Natural killer cell treated with Interleukin-12 subunit alpha and Interleukin-12 subunit beta and Interleukin-15 and Interleukin-18, amount 100 ng/mL, for 72 hours (primary cell): ENCODE measurements at places on chromosomes 6 and 20. TPM values are rescaled to one million over a fixed set of nuclear protein-coding genes. Genes with fewer than 3 reads are reported as not detected.

DNA sequence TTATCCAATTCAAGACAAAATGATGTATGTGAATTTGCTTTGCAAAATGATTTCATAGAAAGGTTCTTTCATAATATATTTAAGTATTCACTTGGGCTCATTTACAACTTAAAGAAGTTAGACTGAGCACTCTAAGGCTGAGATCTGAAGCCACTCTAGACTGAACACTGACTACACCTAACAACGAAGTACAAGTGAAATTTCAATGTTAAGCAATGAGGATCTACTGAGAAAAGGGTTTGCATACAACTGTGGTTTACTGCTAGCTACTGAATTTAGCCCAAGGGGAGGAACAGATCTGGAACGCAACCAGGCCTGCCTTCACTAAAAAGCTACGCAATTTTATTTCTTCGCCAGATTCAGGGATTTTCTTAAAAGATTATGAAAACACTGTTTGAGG lies 106.4 kb downstream of the MBOAT1 start:
- H3K4me1 ChIP-seq = no peaks in the 10 kb centered on the region
- no peaks in the 10 kb centered on the region for H3K36me3 ChIP-seq
- H3K27me3 ChIP-seq = no peaks in the 10 kb centered on the region
- no peak overlapping the region for H3K27ac ChIP-seq

DNA sequence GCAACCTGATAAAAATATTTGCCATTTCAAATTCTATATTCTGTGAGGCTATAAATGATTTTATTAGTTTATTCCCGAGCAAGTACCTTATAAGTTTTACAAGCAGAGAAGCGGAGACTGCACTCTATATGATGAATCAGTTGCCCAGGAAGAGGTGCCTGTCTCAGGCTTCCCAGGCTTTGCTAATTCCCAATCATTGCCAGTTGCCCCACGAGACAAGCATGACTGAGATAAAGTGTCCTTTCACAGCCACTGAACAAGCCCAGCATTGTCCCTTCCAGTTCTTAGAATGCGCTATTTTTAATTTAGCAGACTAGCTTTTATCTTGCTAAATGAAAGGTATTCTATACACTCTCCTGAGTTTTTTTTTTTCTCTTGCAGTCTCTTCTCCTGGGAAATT lies 260.7 kb downstream of the ALDH8A1 start:
- peaks cover 23% of the 10 kb centered on the region for H3K27me3 ChIP-seq
- no peaks in the 10 kb centered on the region for H3K36me3 ChIP-seq
- no peak overlapping the region for H3K27ac ChIP-seq
- DNase-seq = no peak

The GNAS-AS1 gene
- 4.7 TPM for total RNA-seq

- H3K27me3 ChIP-seq = no peaks in the 10 kb centered on the region
- no peaks in the 10 kb centered on the region for H3K36me3 ChIP-seq
- no peak overlapping the region for H3K27ac ChIP-seq
- DNase-seq = no peak
- no peaks in the 10 kb centered on the region for H3K4me1 ChIP-seq
These were observed 135.6 kb downstream of the EYA4 start for GRCh38 chr6:133376743-133377142.

DNA sequence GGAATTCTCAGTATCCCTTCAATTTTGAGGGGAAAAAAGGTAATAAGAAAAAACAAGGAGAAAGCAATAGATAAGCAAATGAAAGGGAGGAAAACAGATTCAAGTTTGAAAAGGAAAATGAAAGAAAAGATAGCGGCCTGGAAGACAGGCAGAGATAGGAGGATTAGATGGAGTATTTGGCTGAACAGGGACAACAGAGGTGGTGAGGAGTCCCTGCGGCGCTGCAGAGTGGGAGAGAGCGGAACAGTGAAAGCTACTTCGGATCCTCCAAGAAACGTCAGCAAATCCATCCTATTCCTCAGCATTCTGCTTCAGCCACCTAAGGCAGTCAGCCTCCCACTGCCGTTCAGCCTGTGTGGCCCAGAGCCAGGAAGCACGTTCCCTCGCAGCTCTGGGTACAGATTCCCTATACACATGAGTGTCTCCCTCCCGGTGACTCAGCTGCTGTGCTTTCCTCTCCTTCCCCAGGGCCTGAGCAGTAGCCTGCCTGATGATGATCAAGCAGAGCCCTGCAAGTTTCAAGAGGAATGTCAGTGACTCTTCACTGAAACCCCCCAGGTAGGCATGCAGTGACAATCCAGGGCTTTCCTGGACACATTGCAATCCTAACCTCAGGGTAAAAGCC lies 43.4 kb upstream of the CDYL start:
- DNase-seq = no peak
- H3K36me3 ChIP-seq = no peaks in the 10 kb centered on the region
- peaks cover 7% of the 10 kb centered on the region for H3K4me1 ChIP-seq
- no peak overlapping the region for H3K4me3 ChIP-seq
- H3K27me3 ChIP-seq = peaks cover 13% of the 10 kb centered on the region
- H3K27ac ChIP-seq = no peak overlapping the region

GRCh38 chr6:26123947-26124780 lies 36.9 kb downstream of the HFE start:
- DNase-seq = peak; percentile 84
- no peaks in the 10 kb centered on the region for H3K27me3 ChIP-seq
- H3K4me3 ChIP-seq = peak overlapping the region; percentile 97
- peak overlapping the region; percentile 100 for H3K27ac ChIP-seq
- peaks cover 58% of the 10 kb centered on the region for H3K4me1 ChIP-seq
- H3K36me3 ChIP-seq = peaks cover 28% of the 10 kb centered on the region

- H3K36me3 ChIP-seq = peaks cover 6% of the 10 kb centered on the region
- peaks cover 15% of the 10 kb centered on the region for H3K27me3 ChIP-seq
- H3K4me3 ChIP-seq = no peak overlapping the region
- no peak for DNase-seq
- peaks cover 4% of the 10 kb centered on the region for H3K4me1 ChIP-seq
These were observed 2.7 kb upstream of the PLCB4 start for GRCh38 chr20:9066191-9066590.

DNA sequence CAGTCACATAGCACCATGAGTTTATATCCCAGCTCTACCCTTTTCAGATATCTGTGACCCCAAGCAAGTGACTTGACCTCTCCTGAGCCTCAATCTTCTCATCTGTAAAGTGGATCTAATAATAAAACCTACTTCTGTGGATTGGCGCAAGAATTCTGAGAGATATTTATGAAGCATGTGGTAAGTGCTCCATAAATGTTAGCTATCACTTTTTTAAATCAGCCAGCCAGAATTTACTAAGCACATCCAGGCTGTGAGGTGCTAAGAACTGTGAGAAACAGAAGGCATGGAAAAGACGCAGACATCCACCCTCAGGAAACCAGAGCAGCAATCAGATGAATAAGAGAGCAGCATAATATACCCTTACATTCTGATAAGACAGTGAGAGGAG lies 862 bp downstream of the C20orf96 start:
- no peaks in the 10 kb centered on the region for H3K36me3 ChIP-seq
- H3K27me3 ChIP-seq = no peaks in the 10 kb centered on the region
- H3K4me3 ChIP-seq = no peak overlapping the region
- no peak for DNase-seq
- no peak overlapping the region for H3K27ac ChIP-seq
- H3K4me1 ChIP-seq = peaks cover 9% of the 10 kb centered on the region

DNA sequence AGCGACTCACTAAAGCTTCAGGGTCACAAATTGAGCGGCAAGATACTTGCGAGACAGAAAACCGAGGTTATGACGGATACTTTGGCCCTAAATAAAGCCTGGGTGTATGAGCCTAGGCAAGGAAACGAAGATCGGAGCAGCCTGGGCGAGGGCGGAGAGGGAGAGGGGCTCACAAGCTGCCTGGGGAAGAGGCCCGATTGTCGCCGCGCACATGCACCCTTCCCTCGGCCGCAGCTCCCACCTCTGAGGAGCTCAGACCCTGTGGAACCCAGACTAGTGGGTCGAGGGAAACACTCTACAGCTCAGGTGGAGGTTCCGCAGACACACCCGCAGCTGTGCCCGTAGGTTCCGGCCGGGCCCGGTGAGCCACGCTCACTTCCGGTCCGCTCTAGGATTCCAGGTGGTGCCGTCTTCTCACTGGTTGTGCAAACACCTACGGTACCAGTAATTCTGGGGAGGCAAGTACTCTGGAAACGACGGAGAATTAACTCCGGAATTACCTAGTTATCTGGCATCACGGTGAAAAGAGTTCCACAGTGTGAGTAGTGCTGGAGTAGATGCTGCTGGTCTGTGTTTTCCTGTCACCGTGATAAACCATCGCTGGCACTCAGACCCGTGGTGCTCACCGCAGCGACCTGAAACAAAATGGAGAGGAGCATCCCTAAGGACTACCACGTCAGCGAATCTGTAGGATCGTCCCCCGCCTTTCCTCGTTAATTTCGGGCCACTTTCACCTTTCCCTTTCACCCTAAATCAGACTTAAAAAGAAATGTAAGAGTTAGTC lies 61.5 kb downstream of the GPX5 start:
- peaks cover 28% of the 10 kb centered on the region for H3K36me3 ChIP-seq
- DNase-seq = no peak
- no peak overlapping the region for H3K27ac ChIP-seq
- peaks cover 85% of the 10 kb centered on the region for H3K27me3 ChIP-seq

- H3K36me3 ChIP-seq = no peaks in the 10 kb centered on the region
- DNase-seq = no peak
- peaks cover 22% of the 10 kb centered on the region for H3K27me3 ChIP-seq
- H3K27ac ChIP-seq = no peak overlapping the region
- peaks cover 2% of the 10 kb centered on the region for H3K4me1 ChIP-seq
These were observed 4.1 kb upstream of the TFAP2C start for GRCh38 chr20:56624786-56625681.

DNA sequence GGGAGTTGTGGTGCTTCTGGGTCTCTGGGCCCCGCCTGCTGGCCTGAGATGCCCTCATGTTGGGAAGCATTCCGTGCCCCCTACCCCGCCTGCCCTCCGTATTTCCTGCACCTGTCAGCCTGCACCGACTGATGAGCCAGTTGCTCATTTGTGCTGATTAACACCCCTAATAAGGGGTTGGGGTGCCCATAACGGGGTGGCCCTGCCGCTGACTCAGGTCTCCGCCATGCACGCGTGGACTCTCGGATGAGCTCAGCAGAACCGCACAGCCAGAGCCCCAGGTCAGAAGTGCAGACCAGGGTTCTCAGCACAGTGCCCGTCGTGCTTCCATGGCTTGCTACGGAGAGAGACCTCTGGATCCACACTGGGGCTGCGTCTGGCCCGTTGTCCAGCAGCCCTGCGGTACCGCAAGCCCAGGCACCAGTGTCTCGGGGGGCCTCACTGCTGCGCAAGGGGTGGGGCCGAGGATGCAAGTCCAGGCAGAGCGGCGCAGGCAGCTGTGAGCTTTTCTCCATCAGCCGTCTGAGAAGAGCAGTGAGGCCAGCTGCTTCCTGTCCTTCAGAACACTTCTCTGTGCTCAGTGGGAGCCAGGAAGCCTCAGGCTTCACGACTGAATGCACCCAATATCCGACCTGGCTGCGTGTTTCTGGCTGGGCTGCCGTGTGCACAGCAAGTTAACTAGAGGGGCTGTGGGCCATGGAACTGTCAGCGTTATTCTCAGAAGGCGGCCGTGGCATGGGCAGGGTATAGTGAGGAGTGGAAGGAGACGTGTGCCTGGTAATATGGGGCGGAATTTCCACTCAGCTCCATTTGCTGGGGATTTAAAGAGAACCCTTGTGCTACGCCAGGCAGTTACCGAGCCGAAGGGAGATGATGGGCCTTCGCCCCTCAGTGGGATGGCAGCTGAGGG lies 18.6 kb downstream of the MTG2 start:
- no peak for DNase-seq
- peaks cover 5% of the 10 kb centered on the region for H3K36me3 ChIP-seq
- H3K27ac ChIP-seq = no peak overlapping the region
- no peaks in the 10 kb centered on the region for H3K27me3 ChIP-seq

- no peak overlapping the region for H3K4me3 ChIP-seq
- DNase-seq = no peak
- peaks cover 31% of the 10 kb centered on the region for H3K4me1 ChIP-seq
- H3K27me3 ChIP-seq = no peaks in the 10 kb centered on the region
- H3K27ac ChIP-seq = peak overlapping the region; percentile 76
- H3K36me3 ChIP-seq = peaks cover 13% of the 10 kb centered on the region
These were observed 20.1 kb downstream of the SERPINB1 start for GRCh38 chr6:2821554-2821953.

DNA sequence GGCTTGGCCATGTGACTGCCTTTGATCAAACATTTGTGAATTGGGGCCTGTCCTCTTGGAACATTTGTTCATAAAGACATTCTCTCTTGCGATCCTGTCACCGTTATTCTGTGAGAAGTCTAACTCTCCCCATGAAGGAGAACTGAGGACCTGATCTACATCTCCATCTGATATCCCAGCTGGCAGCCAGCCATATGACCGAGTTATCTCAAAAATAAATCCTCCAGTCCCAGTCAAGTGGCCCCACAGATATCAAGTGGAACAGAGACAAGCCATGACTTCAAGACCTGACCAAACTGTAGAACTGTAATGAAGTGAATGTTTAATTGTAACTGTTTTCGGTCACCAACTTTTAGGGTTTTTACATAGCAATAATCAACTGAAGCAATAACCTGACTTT lies 25.7 kb downstream of the SNX3 start:
- H3K36me3 ChIP-seq = no peaks in the 10 kb centered on the region
- no peak overlapping the region for H3K4me3 ChIP-seq
- DNase-seq = no peak
- peaks cover 18% of the 10 kb centered on the region for H3K4me1 ChIP-seq
- H3K27me3 ChIP-seq = no peaks in the 10 kb centered on the region

The TSBP1 gene
- total RNA-seq = not detected

- DNase-seq = no peak
- H3K4me1 ChIP-seq = peaks cover 29% of the 10 kb centered on the region
- no peak overlapping the region for H3K27ac ChIP-seq
These were observed 118.2 kb upstream of the PRSS16 start for GRCh38 chr6:27129095-27129815.

DNA sequence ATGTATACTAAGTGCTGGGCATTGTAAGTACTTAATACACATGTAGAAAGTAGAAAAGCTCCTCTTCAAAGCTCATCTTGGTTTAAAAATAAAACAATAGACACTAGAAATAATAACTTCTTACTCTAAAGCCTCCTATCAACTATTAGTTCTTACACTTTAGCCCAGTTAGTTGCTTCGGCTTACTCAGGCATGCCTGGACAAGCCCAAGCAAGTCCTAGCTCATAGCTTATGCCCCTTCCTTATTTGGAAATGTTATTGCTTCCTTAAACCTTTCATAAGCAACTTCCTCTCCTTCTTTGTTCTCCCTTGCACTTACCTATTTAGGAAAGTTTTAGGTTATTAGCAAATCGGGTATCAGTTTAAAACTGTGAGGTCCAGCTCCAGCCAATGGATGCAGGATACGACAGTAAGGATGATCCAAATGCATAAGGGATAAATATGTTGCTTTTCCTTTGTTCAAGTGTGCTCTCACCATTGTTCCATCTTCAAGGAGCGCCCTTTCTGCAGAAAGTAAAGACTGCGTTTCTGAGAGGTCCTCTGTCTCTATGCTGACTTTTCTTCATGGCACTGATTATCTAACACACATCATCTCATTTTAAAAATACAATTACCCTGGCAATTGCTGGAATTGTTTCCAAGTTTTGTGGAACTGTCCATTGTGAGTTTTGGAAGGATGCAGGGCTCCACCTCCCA lies 12.3 kb downstream of the TMEM30A start:
- peaks cover 5% of the 10 kb centered on the region for H3K36me3 ChIP-seq
- H3K4me3 ChIP-seq = no peak overlapping the region
- no peaks in the 10 kb centered on the region for H3K27me3 ChIP-seq
- DNase-seq = no peak

- no peak overlapping the region for H3K27ac ChIP-seq
- peaks cover 11% of the 10 kb centered on the region for H3K36me3 ChIP-seq
- DNase-seq = no peak
- peaks cover 12% of the 10 kb centered on the region for H3K4me1 ChIP-seq
These were observed 143.1 kb upstream of the SASH1 start for GRCh38 chr6:148199584-148199983.

GRCh38 chr20:32538526-32538939 lies 46.6 kb downstream of the NOL4L start:
- peak overlapping the region; percentile 66 for H3K4me3 ChIP-seq
- peak overlapping the region; percentile 96 for H3K27ac ChIP-seq
- no peaks in the 10 kb centered on the region for H3K36me3 ChIP-seq
- no peaks in the 10 kb centered on the region for H3K27me3 ChIP-seq
- peak; percentile 60 for DNase-seq
- H3K4me1 ChIP-seq = peaks cover 57% of the 10 kb centered on the region
